Sciatic nerve (tissue), 2 donors: ENCODE measurements at places on chromosomes 7 and 10. TPM values are rescaled to one million over a fixed set of nuclear protein-coding genes. Genes with fewer than 3 reads are reported as not detected.

GRCh38 chr10:47127188-47127785 is 172.7 kb upstream of the GDF10 start:
- no peak for DNase-seq

DNA sequence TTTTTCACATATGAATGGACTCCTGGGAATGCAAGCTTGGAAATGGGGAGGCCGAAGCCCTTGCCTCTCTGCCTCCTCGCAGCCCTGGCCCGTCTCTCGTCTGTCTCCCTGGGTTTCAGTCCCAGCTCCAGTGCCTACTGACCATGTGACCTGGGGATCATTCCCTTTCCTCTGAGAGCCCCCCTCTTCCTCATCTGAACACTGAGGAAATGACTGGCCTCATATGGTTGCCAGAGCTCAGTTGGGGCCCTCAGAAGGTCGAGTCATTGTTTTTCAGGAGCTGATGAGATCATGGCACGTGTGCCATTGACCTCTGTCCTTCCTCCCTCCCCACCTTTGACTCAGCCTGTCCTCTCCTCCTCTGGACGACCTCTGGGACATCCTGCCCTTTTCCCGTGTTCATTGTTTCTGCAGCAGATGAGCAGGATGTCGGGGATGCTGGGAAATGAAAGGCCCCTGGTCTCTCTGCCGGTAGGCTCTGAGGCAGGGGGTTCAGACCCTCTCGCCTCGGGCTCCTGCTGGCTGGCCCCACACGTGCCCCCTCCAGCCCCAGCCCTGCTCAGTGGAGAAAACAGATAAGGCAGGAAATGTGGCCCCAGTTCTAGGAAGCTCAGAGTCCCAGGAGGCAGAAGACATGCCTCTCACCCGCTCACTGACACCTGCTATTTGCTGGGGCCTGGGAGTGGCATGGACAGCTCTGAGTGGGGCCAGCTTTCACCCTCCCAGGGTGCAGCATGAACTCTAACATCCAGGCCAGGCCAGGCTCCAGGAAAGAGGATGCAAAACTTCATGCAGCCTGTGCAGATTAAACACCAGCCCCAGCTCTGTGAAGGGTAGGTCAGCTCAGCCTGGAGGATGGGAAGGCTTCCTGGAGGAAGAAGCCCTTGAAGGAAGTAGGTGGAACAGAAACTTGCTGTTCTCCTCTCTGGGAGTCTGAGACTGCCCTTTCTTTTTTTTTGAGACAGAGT is 8.3 kb upstream of the PPP1R35 start:
- no peak for DNase-seq

- no peak for DNase-seq
Measured at GRCh38 chr10:7488418-7488829, 77.6 kb upstream of the SFMBT2 start.

DNA sequence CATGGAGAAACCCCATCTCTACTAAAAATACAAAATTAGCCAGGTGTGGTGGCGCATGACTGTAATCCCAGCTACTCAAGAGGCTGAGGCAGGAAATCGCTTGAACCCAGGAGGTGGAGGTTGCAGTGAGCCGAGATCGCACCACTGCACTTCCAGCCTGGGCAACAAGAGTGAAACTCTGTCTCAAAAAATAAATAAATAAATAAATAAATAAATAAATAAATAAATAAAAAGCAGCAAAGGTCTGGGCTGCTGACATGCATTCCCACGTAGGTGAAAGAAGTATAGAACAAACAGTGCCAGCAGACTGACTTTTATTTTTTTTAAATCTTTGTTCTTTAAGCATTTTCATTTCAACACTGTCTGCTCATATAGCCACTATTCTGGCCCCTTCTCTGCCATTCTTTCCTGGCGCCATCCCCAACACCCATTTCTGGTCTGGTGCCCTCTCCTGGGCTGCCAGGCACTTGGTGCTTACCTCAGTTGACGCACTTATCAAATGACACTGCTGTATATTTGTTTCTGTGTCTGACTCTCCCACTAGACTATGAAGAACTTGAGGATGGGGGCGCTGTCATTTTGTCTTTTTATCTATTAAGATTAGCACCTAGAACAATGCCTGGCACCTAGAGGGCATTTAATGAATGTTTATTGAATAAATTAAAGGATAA is 15.6 kb downstream of the FAM107B start:
- no peak for DNase-seq

Gene RAB19
- total RNA-seq = not detected

DNA sequence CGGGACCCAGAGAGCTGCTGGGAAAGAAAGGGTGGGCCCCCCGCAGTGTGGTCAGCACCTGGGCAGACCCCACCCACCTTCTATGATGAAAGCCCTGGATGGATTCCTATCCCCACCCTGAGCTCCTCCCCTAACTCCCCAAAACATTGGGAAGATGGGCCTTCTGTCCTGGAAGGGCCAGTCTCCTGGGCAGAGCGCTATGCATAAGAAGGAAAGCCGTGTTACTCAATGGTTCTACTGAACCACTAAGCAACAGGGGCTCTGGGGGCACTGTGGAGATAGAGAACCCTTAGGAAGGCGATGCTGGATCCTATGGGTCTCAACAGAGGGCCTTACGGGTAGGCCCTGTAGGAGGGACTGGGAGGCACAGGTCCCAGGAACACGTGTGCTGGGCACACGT is 30.7 kb upstream of the INSIG1 start:
- DNase-seq = no peak

DNA sequence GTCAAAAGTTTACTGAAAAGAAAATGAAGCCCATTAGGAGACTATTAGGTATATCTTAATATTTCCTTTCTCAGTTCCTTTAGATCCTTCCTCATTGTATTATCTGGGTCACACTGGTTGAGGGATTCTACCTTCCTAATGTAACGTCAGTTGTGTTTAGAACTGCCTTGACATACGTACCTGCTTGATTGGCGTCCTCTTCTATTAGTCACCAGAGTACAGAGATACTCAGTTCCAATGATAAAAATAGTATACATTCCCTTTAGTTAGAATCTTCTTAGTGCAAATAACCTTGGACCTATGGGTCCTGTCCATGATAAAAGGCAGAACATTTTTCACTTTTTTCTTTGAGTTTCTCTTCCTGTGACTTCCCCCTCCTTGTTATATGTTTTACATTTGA is 45.2 kb downstream of the AHCYL2 start:
- DNase-seq = no peak

Gene CPEB3
- 6.2 TPM for total RNA-seq

GRCh38 chr10:71465551-71466252 is 69.0 kb downstream of the CDH23 start:
- DNase-seq = no peak

DNA sequence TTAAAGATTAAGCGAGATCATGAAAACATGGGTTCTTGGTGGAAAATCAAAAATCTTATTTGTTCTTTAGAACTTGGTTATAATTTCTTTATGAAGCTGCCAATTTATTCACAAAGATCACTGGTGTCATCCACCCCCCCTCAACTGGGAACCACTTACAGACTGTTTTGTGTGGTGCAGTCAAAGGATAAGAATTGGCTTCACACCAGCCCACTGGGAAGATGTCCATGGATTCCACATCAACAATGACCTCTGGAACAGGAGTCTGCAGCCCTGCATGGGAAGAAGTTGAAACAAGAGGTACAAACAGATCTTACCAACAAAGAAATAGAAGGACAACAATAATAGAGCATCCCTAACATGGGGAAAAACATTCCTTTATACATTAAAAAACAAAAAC is 205.2 kb downstream of the SFMBT2 start:
- DNase-seq = no peak

GRCh38 chr10:31830887-31831286 is 97.7 kb downstream of the ARHGAP12 start:
- no peak for DNase-seq

GRCh38 chr7:135189221-135189662 is 18.7 kb upstream of the CYREN start:
- no peak for DNase-seq

DNA sequence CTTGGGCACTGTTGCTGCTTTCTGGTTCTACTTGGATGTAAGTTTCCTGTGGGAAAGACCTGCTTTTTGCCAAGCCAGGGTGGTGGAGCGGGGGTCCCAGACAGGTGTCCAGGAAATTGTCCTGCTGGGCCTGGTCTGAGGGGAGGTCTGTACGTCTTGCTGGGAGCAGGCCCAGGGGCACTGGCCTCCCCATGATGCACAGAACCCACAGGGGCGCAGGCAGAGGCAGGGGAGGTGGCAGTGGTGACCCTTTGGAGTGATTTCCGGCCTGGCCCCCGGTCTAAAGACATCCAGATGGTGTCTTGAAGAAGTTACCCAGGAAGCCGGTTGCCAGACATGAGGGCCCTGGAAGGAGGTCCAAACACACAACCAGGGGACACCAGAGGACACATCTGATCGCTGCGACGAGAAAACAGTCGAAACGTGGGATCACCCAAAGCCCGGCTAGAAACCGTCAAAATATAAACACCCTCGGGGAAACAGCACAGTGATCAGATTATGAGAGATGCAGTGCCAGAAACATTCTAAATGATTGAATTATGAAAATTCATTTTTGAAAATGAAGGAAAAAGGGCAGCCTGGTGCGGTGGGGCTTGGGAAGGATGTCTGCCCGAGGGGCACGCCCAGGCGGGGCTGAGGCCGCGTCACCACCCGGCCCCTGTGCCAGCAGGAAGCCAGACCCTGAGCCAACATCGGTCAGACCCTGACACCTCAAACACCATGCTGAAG is 59.6 kb downstream of the TMEM270 start:
- DNase-seq = no peak

Gene TAS2R16
- not detected for total RNA-seq

Gene ACBD5
- 31.6 TPM for total RNA-seq

Gene EGR2
- 53.1 TPM for total RNA-seq

DNA sequence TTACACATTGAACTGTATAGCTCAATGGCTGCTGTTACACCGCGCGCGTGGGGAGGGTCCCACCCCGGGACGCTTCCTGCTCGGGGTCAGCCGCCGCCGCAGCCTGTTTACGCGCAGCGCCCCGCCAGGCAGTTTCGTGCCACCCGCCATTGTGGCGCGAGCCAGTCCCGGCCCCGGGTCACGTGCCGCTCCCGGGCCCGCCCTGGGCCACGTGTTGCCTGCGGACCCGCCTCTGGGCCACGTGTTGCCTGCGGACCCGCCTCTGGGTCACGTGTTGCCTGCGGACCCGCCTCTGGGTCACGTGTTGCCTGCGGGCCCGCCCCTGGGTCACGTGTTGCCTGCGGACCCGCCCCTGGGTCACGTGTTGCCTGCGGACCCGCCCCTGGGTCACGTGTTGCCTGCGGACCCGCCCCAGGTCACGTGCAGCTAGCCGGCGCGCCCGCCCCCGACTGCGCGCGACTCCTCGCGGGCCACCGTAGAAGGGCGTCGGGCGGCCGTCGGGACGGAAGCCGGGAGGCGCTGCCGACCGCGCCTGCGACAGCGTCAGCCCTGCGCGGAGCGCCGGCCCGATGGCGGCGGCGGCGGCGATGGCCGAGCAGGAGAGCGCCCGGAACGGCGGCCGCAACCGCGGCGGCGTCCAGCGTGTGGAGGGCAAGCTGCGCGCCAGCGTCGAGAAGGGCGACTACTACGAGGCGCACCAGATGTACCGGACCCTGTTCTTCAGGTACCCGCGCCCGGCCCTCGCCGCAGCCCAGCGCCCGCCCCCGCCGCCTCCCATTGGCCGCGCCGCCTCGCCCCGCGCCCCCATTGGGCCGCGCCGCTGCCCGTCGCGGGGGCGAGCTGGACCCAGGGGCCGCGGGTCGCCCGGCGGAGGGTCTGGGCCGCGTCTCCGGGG is at the start of gene GET4:
Gene GET4 (plus strand): TSS at position 478 of the 895 bp plus-strand sequence. CDS start 92 bp downstream, at position 570.
- peak; percentile 98 for DNase-seq

Gene SEMA3D
- total RNA-seq = 15.9 TPM

GRCh38 chr10:266974-267425 is 131.7 kb downstream of the ZMYND11 start:
- no peak for DNase-seq

Gene DRGX
- not detected for total RNA-seq

GRCh38 chr7:16816824-16817223 is 12.0 kb upstream of the AGR2 start:
- no peak for DNase-seq

DNA sequence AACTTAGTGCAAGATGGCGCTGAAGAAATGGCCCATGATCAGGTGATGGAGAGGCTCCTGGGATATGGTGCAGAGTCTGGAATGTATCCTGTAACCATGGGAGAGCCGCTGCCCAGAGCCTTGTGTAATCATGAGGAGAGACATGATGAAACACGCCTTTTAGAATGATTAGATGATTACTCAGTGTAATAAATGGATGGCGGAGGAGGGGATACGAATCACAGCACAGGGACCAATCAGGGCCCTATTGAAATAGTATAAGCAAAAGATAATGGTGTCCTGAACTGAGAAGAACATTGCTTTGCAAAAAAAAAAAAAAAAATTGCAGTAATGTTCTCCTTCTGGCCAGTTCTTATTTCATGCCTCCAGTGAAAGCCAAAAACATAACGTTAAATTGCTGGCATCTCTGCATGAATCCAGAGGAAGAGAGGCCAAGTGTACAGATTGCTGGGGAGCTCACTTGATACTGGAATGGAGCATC is 668.5 kb upstream of the AUTS2 start:
- DNase-seq = no peak

- DNase-seq = no peak
Measured at GRCh38 chr10:62045765-62046521, 144.4 kb downstream of the ARID5B start.

GRCh38 chr7:120402801-120403200 is 129.8 kb downstream of the KCND2 start:
- DNase-seq = no peak

DNA sequence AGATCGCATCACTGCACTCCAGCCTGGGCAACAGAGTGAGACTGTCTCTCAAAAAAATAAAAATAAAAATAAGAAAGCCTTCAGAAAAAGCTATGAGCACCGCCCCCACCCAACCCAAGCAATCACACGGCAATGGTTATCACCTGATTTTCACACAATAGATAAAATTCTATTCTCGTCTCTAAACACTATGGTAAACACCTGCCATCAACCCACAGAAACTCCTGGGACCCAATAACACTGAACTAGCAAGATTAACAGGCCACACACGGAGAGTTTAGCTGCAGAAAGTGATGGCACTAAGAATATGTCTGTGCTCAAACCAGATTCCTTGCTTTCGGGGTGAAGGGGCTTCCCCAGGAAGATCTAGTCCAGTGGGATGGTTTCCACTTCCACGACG is 173.8 kb downstream of the DIP2C start:
- DNase-seq = no peak

- no peak for DNase-seq
Measured at GRCh38 chr10:57657164-57657765, 610.4 kb downstream of the IPMK start.
